ENCODE measurements at places on chromosomes 5 and 9.

GRCh38 chr9:70261131-70261870 is 2.5 kb downstream of the SMC5 start:
- DNase-seq = no peak

DNA sequence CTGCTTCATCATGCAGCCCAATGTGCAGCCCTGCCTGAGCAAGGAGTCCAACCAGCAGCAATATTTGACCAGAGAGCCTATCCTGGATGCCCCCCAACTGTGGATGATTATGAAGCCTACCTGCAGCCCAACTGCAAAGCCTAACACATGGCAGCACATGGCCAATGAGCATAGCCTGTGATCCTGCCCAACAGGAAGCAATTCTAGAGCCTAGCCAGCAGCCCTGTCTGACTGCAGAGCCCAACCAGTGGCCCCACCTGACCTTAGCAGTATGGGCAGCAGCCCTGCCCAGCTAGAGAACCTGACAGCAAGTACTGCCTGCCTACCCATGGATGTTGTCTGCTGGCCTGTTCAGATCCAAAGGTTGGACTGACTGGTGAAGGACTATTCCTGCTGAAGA is 97.3 kb upstream of the SH3GL2 start:
- DNase-seq = no peak

DNA sequence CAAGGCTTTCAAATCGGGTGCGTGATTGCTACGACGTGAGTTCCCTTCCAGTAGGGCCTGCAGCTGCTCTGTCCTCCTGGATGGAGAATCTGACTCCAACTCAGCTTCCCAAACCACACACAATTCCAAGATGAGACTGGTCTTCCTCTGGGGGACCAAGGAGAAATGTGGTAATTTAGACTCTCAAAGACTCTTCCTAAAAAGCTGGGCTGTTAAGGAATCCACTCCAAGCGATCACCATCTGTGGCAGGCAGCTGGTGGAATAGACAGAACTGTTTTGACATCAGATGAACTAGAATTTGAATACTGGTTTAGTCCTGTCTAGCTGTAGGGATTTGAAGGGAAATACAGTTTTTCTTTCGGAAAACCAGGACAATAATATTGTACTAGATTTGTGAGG is 130.7 kb upstream of the KLF4 start:
- DNase-seq = no peak

- DNase-seq = no peak
Observed at GRCh38 chr5:143213231-143213850, 190.1 kb downstream of the NR3C1 start.

DNA sequence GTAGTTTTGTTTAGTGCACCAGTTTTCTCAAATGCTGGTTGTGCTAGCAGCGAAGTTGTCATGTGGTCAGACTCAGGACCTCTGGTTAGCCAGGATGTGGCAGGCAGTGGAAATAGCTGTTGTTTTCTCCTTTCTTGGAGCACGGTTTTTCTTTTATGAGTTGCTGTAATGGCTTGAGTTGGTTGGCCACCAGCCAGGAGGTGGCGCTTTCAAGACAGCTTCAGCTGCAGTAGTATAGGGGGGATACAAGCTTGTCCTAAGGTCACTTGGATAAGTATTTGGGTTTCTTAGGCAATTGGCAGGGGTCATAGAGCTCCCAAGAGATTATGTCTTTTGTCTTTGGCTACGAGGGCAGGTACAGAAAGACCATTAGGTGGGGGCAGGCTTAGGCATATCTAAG is 274.2 kb upstream of the TARS1 start:
- DNase-seq = no peak

GRCh38 chr5:88488561-88488960 is 219.9 kb upstream of the TMEM161B start:
- DNase-seq = no peak

DNA sequence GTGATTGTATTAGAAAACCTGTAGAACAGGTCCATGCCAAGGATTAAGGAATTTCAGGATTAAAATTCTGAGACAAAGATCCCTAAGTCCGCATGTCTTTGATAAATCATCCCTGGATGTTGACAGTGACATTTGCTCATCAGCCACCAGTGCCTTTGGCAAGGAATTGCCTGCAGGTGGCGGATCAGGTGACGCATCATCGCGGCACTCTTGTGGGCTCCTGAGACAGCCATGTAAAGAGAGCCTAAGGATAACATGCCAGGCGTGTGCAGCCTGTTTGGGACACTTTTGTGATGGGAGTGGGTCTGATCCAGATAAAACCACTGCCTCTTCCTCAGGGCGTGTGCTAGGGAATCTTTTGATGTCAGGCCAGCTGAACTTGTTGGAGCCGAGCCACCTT is 40.6 kb downstream of the ADCY2 start:
- no peak for DNase-seq

DNA sequence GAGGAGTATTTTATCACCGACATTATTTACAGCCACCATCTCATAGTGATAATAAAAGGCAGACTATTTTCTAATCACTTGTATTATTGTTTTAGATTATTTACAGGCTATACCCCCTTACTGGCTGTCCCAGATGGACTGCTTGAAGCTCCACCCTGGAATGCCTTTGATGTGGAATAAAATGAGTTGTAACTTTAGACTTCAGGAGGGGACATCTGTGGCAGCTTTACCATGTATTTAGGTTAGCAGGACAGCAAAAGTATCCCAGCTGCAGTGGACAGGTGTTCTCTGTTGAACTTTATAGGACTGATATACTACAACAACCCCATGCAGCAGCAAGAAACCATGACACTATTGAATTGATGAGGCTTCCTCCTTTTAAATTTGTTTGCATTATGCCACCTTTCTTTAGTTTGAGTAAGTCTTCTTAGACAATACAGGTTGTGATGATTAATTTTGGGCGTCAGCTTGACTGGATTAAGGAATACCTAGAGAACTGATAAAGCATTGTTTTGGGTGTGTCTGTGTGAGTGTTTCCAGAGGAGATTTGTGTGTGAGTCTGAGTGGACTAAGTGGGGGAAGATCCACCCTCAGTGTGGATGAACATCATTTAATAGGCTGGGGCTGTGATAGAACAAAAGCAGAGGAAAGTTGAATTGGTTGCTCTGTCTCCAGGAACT is 29.2 kb upstream of the C9orf57 start:
- no peak for DNase-seq

Data from substantia nigra (tissue), 51 donors.